ENCODE measurements at places on chromosomes 12 and 14.
A peak's percentile ranks its signal among the peaks of the same experiment; 100 is the strongest.

DNA sequence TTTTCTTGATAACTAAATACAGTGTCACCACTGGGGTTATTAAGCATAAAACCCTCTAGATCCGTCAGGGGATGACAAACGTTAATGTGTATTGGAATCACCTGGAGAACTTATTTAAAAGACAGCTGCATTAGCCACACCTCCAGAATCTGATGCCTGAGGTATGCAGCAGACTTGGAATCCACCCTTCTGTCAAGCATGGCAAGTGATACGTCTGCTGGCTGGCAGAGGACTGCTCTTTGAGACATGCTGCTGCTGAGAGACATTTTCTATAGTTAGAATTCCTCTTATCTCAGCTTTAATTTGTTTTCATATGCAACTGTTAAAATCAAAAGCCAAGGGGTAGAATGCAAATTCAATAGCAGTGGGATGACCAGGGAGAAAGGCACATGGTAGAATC lies 496.3 kb downstream of the NELL2 start:
- DNase-seq = no peak

DNA sequence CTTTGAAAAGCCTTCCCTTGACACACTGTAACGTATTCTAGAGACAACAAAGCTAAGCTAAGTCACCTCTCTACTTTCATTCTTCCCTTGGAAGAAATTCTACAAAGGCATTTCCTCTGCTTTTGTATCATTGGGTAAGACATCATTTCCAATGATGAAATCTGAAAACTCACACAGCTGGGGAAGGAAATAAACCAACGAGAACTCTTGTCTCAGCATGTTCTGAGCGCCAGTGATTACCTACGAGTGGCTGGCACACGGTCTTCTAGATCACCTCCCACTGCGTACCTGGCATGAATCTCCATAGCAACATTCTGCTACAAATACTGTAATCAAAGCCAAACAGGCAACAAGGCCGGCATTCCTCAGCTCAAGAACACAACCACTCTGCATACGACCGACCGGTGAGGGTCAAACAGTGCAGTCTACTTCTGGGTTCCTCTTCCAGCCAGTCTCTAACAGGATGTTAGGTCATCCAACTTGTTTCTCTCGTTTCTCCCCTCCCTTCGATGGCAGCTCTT lies 7.6 kb downstream of the VPS37B start:
- DNase-seq = peak; percentile 65

- DNase-seq = no peak
These were observed 74.3 kb upstream of the CPM start for GRCh38 chr12:69007101-69007854.

DNA sequence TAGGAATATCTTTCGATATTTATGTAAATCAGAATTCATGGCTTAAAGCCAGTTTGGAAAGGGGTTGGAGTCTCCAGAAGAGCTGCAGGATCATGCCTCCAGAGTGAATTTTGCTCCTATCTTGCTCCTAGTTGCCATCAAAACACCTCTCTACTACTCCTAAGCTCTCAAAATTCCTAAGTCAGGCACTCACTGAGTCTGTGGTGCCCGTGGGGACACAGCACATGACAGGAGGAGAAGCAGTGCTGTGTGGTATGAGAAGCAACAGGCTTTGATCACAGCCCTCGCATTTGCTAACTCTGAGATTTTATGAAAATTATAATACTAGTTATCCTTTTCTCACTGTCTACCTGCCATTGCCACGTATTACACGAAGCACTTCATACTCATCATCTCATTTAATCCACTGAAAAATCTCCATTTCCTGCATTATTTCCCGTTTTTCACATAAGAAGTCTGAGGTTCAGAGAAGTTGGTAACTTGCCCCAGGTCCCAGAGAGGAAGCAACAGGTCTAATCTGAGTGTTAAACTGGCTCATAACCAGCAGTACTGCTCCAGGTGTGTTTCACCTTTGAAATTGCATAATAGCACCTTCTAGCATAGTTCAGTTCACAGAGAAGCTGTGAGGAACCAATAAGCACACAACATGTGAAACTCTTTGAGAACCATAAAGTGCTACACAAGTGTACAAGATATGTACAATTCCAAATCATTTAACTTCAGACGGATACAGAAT lies 33.1 kb upstream of the SLC35F4 start:
- no peak for DNase-seq

- DNase-seq = no peak
These were observed 391.8 kb upstream of the DCN start for GRCh38 chr12:91574391-91574790.

GRCh38 chr12:132659146-132659545 lies 28.0 kb downstream of the POLE start:
- DNase-seq = no peak

DNA sequence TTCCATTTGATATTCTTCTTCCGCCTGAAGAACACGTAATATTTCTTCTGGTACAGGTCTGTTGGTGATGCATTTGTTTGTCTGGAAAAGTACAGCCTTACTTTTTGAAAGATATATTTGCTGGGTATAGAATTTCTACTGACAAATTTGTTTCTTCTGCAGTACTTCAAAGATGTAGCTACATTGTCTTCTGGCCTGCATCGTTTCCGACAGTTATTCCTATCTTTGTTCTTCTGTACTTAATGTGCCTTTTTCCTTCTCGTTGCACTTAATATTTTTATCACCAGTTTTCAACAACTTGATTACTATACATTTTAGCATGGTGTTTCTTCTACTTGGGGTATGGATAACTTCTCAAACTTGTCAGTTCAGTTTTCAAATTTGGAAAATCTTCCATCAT lies 47.1 kb downstream of the SENP1 start:
- DNase-seq = no peak

DNA sequence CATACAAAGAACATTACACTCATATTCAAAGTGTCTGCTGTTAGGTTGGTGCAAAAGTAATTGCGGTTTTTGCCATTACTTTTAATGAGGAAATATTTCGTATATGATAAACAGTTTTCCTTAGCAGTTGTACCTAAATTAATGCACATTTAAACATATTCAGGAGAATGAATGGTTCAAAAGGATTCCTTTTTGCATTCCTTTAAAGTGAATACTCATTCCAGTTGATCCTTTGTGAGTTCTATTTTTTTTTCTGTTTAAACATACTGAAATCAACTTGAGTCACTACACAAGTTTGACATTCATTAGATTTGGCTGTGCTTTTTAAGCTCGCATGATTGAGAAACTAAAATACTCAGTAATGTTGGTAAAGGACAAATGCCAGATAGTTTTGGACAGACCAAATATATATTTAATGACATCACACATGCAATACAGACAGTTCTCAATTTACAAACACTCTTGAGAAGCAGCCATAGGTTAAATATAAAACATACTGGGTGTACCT lies 13.8 kb upstream of the SLC38A2 start:
- DNase-seq = no peak

DNA sequence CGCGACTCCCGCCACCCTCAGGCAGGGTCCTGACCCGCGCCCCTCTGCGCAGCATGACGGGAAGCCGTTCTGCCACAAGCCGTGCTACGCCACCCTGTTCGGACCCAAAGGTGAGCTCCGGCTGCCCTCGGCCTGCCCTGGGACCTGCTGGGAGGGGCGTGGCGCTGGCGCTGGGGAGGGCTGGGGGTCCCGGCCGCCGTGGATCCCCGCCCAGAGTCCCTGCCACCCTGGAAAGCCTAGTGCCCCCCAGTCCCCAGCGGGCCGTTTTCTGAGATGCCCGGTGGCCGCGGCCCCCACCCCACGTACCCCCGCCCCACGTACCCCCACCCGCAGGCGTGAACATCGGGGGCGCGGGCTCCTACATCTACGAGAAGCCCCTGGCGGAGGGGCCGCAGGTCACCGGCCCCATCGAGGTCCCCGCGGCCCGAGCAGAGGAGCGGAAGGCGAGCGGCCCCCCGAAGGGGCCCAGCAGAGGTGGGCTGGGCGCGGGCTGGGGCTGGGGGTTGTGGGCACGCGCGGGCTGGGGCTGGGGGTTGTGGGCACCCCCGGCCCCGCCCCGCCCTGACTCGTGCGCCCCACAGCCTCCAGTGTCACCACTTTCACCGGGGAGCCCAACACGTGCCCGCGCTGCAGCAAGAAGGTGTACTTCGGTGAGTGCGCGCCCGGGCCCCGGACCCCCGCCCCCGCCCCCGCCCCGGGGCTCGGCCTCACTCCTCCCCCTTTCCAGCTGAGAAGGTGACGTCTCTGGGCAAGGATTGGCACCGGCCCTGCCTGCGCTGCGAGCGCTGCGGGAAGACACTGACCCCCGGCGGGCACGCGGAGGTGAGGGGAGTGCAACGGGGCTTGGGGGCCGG lies 4.0 kb downstream of the CRIP2 start:
- no peak for DNase-seq

GRCh38 chr12:2609020-2609419 lies 185.8 kb upstream of the FKBP4 start:
- DNase-seq = no peak

DNA sequence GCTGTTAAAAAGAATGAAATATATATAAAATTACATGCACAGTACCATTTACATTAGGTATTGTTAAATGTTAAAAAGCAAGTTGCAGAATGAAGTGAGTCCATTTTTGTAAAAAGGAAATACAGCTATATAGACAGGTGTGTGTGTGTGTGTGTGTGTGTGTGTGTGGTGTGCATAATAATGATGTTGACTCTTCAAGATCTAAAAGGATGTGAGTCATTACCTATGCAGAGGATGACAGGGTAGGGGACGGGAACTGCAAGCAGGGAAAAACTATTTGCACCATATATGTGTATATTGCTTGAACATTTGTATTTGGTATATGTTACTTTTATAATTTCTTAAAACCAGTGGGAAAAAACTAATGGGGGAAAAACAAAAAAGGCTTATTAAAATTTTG lies 3.1 kb downstream of the C14orf39 start:
- no peak for DNase-seq

DNA sequence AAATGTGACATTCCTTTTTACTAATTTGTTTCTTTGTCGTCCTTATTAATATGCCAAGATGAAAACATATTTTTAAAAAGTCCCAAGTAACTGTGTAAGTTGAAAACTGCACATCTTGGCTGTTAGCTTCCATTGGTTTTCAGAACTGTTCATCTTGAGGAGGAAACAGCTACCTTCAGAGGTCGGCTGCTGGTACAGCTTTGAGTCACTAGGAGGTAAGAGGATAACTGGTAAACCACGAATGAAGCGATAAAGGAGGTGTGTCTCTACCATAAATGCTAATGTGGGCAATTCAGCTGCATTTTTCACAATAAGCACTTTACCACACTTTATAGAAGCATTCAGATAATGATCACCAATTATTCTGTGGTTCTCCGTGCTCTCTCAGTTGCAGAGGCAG lies 137.5 kb upstream of the KRAS start:
- peak; percentile 83 for DNase-seq

DNA sequence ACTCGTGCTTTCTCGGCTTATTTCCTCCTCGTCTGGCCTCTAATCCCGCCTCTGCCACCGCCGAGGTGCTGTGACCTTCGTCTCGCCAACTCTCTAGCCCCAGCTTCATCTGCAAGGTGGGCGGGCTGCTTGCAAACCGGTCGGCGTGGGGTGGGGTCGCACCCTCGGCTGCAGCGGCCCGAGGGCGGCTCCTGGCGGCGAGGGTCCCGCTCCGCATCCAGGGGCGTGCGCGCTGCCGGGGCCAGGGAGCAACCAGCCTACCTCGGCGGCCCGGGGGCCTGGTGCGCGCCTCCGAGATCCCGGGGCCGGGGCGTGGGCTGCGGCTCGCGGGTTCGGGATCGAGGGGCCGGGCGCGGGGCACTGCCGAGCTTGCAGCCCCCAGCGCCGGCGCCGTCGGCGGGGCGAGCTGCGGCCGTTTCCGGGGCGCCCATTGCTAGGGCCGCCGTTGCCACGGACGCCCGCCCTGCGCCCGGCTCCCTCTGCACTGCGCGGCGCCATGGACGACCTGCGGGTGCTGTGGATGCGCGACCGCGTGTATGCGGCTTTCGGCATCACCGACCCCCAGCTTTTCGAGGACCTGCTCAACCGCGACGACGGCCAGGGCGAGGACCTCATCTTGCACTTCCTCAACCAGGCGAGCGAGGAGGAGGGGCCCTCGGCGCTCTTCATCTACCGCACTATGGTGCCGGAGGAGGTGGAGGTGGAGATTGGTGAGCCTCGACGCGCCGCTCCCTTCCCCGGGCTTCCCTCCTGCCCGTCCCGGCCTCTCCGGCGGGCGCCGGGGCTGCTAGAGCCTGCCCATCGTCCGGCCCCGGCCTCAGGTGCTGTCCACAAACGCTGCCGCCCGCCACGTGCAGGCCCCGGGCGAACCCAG lies at the start of gene DNAH10:
TSS of gene DNAH10 (plus strand) at position 461 of the 874 bp plus-strand sequence. CDS start at position 497, 36 bp downstream.
- DNase-seq = peak; percentile 69

DNA sequence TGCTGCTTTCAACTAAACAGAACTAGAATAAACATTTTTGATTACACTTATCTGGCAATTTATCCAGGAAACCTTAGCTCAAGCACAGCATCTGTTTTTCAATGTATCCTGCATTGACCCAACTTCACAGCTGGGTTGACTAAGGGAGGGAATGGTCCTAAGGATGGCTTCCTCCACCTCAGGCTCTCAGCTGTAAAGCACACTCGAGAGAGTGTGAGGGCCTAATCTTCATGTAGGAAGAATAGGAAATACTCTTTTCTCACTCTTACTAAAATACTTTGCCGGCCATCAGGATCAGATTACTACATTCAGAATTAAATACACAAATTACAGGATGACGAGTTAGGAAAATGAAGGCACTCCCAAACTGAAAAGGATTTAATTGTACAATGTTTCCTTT lies 7.2 kb downstream of the SETD3 start:
- no peak for DNase-seq

GRCh38 chr14:63614679-63615363 lies 26.9 kb downstream of the WDR89 start:
- DNase-seq = no peak

DNA sequence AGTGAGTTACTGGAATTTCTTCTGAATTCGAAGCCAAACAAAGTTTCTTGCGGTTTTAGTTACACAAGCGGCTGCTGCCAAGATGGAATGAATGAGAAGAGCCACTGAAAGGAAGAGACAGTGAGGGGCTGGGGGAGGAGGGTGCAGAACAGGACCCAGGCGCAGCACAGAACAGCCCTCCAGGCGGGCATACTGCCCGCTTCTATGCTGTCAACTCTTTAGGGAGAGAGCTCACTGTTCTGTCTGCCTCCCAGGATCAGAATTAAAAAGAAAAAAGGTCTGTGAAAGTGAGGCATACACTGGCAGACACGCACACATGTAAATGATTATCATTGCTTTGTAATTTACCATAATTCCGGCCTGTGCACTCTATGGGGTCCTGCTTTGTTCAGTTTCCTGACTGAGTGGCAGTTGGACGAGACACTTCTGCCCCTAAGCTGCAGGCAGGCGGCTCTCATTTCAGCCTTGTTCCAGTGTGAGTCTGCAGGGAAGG lies 231.6 kb downstream of the CACNA1C start:
- no peak for DNase-seq
